ENCODE measurements at places on chromosomes 2 and 18.

DNA sequence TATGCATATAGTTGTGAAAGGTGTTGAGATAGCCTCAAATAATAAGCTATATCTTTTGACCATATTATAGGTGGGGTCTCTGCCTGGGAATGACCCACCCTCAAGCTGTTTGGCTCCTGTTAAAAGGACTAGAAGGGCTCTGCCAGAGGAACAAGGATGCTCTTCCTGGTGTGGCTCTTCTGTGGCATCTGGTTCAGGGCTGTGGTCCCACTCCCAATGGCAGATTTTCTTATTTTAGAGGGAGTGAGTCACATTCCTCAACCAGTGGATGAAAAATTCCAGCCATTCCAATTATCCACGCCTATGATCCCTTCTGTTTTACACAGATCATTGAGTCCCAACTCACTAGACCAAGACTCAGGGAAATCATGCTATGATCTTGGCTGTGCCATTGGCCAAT lies 119.9 kb downstream of the PARD3B start:
- no peak for DNase-seq

- no peak for DNase-seq
These were observed 33.9 kb upstream of the EVA1A start for GRCh38 chr2:75594596-75594995.

GRCh38 chr18:78087338-78087737 lies 837.7 kb downstream of the GALR1 start:
- DNase-seq: no peak

GRCh38 chr2:58688813-58689212 lies 447.7 kb upstream of the FANCL start:
- DNase-seq: no peak

DNA sequence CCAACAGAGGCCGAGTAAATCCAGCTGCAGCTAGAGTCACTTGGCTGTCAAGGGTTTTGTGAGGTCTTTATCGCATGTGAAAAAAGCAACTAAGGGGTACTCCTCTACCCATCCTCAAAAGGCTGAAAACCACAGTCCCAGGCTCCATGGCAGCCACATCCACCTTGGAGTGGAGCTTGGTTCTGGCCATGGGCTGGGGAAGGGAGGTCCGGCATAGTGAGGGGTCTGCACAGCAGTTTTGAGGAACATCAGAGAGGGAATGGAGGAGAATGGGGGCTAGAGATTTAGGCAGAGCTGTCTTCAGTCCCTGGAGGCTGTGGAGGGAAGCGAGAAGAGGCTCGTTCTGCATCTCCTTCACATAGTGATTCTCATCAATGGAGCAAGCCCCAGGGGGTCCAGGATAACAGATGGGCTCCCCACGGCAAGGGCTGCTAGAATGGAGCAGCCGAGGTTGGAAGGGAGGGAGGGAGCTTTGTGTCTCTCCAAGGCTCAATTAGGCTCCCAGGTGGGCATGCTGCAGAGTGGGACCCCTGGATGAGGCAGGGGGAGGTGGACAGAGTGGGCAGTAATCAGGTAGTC lies 21.0 kb downstream of the MROH2A start:
- DNase-seq: no peak

GRCh38 chr2:43776324-43776723 lies 2.5 kb downstream of the DYNC2LI1 start:
- no peak for DNase-seq

Data from nucleus accumbens (tissue), 56 donors.